NCI-H510A treated with DMSO at 0.1 percent for 48 hours (cell line): ENCODE measurements at places on chromosomes 1 and 21.

- DNase-seq, result no peak
Measured at GRCh38 chr1:223209293-223209898, 66.3 kb upstream of the TLR5 start.

DNA sequence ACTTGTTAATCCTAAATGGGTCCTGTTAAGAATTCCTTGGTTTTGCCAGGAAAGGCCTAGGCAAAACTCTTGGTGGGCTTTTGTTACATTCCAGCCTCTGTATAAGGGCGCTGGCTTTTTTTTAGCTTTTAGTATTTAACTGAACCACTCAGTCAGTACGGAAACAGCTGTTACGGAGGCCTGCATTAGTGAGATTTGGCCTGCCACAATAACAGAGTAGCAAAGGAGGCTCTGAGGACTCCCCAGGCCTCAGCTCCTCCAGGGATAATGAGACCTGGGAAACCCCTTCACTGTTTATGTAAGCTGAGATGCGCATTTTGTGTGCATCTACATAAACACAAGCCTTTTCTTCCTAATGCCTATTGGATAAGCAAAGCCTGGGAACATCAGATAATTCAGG is 210.2 kb downstream of the APP start:
- DNase-seq, result no peak

- DNase-seq, result no peak
Measured at GRCh38 chr1:8002921-8003320, 23.2 kb downstream of the ERRFI1 start.

GRCh38 chr1:65020774-65021173 is 54.4 kb upstream of the JAK1 start:
- DNase-seq, result no peak

GRCh38 chr1:119516680-119517079 is 9.7 kb downstream of the HSD3B1 start:
- DNase-seq, result no peak

DNA sequence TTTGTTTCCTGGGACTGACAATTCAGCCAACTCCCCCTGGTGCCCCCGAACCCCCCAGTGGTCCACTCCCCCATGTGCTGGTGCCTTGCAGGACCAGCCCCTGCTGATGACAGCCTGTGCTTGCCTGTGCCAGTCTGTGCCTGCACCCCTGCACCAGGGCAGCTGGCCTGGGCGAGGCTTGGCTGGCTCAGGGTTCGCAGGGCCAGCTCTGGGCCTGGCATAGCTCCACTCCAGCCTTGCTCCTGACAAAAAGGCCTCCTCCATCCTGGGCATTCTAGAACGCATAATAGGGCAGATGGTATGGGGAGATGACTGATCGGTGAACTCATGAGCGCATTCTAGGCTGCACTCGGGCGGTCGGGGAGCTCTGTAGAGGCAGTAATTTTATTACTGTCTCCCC is 5.4 kb downstream of the CNTN2 start:
- no peak for DNase-seq

- no peak for DNase-seq
Measured at GRCh38 chr1:150121236-150121862, 28.4 kb upstream of the PLEKHO1 start.

DNA sequence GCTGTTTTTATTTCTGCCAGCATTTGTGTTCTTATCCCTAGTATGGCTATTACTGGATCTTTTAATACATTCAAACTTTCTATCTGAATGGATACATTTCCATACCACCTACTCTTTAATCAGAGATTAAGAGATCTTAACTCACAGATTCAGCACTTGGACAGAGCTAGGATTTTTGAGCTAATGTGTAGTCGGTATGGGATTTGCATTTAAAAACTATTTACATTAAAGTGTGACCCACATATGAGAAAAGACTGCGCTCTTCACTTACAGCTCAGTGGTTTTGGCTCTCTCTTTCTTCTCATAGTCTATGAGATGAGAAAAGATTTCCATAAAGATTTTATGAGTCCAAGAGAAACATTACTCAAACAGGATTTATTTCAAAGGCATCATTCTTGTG is 16.4 kb downstream of the HMGB4 start:
- DNase-seq, result no peak

- no peak for DNase-seq
Measured at GRCh38 chr1:230283678-230284077, 142.5 kb downstream of the PGBD5 start.

GRCh38 chr21:19463966-19464365 is 1060.4 kb upstream of the TMPRSS15 start:
- DNase-seq, result no peak

DNA sequence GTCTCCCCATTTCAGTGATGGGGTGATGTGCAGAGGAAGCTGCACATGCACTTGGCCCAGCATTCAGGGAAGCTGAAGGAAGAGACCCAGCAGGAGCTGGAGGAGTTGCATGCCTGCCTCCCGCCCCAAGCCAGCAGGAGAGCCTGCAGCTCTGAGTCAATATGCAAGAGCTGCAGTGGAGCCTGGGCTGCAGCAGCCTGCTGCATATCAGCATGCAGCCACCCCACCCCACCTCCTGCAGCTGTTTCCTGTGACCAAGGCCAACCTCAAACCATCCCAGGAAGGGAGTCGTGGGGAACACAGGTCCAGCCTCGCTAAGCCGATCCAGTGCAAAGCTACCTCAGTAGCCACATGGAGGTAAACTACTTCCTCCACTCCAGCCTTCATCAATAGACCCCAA is 18.9 kb downstream of the AGT start:
- no peak for DNase-seq

- DNase-seq, result peak; percentile 70
Measured at GRCh38 chr1:88877382-88877825, 14.0 kb downstream of the GTF2B start.

GRCh38 chr1:184545601-184546000 is 158.8 kb downstream of the C1orf21 start:
- DNase-seq, result no peak

GRCh38 chr1:161481624-161482392 is 23.4 kb upstream of the FCGR2A start:
- no peak for DNase-seq

DNA sequence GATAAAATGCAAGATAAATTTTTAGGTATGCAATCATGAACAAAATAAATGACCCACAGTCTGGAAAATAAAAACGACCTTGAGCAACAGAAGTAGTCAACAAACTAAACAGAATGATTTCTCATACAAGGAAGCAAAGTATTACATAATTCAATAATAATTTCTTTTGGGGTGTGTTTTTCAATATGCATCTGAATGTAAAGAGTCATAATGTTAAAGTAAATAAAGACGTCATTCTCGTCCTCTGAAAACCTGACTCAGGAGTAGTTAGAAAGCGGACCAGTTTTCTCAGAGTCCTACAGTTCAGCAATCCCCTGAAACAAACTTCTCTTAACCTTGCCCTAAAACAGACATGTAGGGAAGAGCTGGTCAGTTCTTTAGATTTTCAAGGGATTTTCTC is 18.6 kb downstream of the CDC42BPA start:
- DNase-seq, result no peak

GRCh38 chr1:15453734-15454133 is 2.8 kb upstream of the CELA2A start:
- DNase-seq, result no peak

- peak; percentile 77 for DNase-seq
Measured at GRCh38 chr1:14940285-14940870, 213.2 kb upstream of the TMEM51 start.

DNA sequence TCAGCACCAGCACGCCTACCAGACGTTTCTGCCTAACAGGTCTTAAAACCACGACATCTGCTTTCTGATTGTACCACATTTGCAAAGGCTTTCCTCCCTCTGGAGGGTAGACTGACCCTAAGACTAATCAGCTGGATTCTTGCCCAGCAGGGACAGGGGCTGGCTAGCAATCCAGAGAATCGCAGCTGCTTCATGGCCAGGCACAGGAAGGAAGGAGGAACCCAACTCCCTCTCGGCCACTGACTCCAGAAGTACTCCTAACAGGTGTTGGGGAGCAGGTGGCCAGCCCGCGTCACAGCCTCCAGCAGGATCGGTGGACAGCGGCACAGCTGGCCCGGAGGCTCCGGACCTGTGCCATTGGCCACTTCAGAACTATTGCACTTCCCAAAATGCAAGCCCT is 180.8 kb downstream of the NPHP4 start:
- peak; percentile 31 for DNase-seq
